ENCODE measurements at places on chromosomes 13 and 19.

GRCh38 chr19:51320280-51320657, 8.8 kb downstream of the IGLON5 start:
- DNase-seq, result no peak

GRCh38 chr13:60016229-60016628, 147.5 kb downstream of the DIAPH3 start:
- no peak for DNase-seq

- no peak for DNase-seq
Observed at GRCh38 chr13:22828081-22828480, 352.7 kb upstream of the SGCG start.

- no peak for DNase-seq
Observed at GRCh38 chr19:53549340-53549739, 11.4 kb downstream of the ZNF331 start.

- no peak for DNase-seq
Observed at GRCh38 chr19:30333291-30334065, 38.7 kb upstream of the ZNF536 start.

- peak; percentile 93 for DNase-seq
Observed at GRCh38 chr13:78881751-78882150, 222.8 kb upstream of the OBI1 start.

DNA sequence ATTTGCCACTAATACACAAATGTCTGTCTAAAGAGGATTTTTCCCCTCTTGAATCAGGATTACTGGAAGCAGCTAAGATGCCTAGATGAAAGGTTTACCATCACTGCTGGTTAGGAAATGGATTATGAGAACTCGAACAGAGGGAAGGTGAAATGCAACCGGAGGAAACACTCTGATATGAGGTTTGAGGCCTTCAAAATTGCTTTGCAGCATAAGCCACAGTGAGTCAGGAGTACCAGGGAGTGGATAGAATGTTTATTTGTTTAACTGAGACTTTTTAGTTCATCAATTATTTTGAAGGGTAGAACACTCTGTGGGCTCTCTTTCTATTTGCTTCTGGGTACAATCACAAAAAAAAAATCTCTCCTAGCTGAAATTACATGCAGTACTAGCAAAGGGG, 18.1 kb downstream of the CDADC1 start:
- DNase-seq, result no peak

DNA sequence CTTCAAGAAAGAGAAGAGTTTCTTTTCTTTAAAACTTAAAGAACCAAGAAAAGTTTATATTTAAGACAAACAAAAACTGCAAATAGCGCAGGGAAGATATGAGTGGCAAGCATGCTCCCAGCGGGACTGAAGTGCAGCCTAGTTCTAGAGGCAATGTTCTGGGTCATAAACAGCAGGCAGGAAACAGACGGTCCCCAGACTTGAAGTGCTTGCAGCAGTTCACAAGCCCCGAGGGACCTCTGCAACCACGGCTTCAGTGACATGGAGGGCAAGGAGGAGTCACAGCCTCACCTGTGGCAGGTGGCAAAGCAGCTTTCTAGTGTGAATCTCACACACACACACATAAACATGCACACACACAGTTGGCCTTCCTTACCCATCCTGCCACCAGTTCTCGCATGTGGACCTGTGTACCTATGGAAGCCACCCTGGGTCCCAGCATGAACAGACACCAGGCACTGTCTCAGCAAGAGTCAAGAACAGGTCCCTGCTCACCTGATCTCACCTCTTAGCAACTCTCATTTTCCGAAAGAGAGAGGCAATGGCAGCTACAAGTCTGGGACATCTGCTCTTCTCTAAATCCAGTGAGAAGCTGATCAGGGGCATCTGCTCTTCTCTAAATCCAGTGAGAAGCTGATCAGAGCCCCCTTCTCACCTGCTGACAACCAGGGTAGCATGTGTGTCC, 162.0 kb downstream of the EFNB2 start:
- no peak for DNase-seq

GRCh38 chr13:44058624-44059215, 179.0 kb downstream of the LACC1 start:
- DNase-seq, result no peak

DNA sequence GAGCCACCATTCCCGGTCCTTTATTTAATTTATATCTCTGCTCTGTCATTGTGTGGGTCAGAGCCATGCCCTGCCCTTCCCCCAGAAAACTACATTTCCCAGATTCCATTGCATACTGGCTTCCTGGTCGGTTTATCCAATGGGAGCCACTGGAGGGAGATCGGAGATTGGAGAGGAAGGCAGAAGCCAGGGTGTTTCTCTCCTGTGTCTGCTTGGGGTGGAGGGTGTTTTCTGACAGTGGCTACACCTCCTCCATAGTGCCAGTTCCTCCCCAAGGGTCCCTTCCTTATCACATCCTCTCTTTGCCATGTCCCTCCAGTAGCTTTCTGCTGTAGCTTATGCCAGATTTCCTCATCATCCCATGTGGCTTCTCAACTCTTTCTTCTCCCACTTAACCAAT, 19.0 kb downstream of the OLFM2 start:
- DNase-seq, result no peak

- DNase-seq, result no peak
Observed at GRCh38 chr13:27549406-27549981, 70.8 kb downstream of the LNX2 start.

DNA sequence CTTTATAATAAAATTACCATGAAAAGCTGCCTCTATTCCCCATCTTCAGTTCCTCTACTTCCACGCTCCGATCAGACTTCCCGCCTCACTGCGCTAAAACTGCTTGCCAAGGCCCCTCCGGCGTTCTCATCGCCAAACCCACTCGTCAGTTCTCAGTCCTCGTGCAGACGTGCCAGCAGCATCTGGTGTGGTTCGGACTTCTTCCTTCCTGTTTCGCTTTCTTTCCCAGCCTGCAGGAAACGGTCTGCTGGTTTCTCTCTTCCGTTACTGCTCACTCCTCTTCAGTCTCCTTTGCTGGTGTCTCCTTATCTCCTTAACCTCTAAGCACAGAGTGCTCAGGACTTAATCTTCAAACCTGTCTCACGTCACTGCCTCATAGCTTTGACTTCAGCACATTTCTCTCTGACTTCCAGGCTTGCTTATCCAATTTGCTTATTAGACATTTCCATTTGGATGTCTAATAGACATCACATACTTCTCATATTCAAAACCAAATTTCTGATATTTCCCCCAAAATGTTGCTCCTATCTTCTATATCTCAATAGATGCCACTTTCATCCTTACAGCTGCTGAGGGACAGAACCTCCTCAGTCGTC, 40.3 kb downstream of the RCBTB2 start:
- DNase-seq, result no peak

- DNase-seq, result no peak
Observed at GRCh38 chr13:30157616-30157993, 149.7 kb downstream of the KATNAL1 start.

- no peak for DNase-seq
Observed at GRCh38 chr19:56069642-56070041, 51.5 kb downstream of the ZNF787 start.

DNA sequence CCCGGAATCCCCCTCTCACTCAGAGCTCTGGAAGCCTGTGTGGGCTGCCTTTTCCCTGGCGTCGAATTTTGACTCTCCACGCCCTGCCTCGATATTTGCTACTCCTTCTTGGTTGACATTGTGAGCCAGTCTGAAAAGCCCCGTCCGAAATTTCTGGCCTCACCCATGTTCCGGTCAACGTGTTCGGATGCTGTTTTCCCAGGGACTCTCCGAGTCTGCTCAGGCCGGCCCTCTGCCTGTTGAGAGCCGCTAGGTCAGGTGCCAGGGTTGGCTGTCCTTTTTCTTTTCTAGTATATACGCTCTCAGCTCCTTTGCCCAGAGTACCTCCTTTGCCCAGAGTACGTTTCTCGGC, 6.8 kb upstream of the DGKH start:
- no peak for DNase-seq

- no peak for DNase-seq
Observed at GRCh38 chr13:51425410-51426042, 27.3 kb downstream of the INTS6 start.

DNA sequence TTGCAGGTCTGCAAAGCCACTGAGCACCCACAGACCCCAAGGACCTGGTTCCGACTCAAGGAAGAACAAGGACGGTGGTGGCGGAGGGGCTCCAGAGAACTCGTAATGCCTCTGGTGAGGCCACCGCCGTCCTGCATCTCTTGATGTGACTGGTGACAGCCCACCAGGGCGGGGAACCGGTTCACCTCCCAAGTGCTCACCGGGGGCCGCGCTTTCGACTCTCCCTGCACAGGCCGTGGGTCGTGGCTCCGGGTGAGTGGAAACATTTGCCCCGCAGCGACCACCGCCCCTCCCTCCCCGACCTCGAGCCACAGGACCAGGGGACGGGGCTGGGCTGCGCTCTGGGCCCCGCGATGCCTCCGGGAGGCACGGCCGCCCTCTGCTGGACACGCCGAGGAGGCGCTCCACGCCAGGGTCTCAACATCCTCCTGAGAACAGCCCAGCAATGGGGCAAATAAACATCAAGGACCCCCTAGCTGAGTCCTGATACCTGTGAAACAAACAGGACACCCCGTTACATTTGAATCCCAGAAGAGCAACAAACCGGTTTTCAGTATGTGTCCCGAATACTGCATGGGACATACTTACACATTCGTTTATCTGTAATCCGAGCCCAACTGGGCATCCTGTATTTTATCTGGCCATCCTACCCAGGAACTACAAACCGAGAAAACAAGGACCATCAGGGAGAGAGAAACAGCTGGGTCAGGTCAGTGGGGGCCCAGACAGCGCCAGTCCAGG, 3.9 kb upstream of the PLPP2 start:
- no peak for DNase-seq

- no peak for DNase-seq
Observed at GRCh38 chr19:10332158-10332964, 968 bp downstream of the RAVER1 start.

DNA sequence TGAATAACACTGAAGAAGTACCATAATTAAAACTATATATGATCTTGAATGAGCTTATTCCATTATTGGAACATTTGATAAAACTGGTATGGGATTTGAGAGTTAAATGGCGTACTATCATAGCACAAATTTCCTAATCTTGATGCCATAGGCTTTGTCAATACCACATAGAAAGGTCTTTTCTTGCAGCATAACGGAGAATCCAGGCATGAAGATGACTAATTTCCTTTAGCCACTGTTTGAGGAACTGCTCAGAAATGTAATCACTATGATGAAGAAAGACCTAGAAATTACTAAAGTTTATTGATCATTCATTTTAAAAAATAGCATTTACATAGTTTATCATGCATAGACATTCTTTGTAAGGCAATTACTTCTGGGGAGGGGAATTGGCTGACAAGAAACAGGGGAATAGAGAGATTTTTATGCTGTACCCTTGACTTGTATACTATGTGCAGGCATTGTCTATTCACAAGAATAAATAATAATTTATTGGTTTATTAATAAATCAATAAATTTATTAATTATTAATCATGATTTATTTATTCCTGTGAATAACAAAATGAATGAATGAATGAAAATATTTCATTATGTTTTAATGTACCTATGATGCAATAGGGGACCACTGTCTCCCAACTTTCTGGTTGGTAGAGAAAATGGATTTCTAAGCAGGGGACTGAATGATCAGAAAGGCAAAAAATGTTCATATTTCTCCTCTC, 2676.6 kb downstream of the PCDH9 start:
- DNase-seq, result no peak

- no peak for DNase-seq
Observed at GRCh38 chr19:3137119-3137518, 1.3 kb downstream of the GNA15 start.

- no peak for DNase-seq
Observed at GRCh38 chr19:32254509-32254890, 90.9 kb upstream of the ZNF507 start.

GRCh38 chr19:51136851-51137551, 5.1 kb upstream of the SIGLEC7 start:
- DNase-seq, result no peak

- DNase-seq, result no peak
Observed at GRCh38 chr13:95164830-95165229, 136.4 kb downstream of the ABCC4 start.

DNA sequence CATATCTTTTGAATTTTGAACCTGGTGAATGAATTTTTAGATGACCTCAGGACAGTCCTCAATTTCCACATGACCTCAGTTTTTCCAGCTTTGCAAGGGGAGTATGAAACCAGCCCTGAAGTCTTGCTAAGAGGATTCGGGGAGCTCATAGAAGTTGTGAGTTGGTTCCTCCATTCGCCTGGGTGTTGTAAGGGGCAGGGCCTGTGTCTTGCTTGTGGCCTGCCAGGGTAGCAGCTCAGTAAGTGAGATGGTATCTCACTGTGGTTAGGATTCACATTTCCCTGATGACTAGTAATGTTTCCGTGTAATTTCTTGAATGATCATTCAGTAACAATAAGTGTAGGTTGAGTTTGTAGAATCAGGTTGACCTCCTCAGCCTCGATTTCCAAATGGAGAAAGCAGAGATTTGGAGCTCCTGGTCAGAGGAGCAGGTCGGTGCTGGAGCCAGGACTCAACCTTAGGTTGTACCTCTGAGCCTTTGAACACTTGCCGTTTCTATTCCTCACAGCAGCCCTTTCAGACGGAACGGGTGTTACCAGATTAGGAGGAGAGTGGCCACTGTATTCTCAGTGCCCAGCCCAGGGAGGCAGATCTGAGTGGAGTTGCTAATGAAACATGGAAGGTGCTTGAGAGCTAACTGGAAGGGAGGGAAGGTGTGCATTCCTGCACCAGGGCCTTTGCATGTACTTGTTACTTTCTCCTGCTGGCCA, 14.6 kb downstream of the NACC1 start:
- no peak for DNase-seq

DNA sequence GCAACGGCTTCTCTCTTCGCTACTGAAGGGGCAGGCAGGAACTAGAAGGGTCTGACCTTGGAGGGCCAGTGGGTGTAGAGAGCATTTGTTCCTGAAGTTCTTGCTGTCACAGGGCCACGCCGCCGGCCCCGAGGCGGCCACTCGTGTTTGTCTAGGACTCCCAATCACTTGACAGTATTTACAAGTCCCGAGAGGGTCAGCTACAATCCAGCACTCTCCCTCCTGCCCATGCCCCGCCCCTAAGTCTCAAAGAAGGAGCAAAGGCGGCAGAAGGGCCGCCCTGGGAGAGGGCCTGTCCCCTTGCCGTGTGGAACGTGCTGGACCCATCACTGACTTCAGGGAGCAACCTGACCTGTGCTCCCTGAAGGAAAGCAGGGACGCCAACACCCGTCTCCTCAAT, 118.5 kb downstream of the STK24 start:
- no peak for DNase-seq

- DNase-seq, result no peak
Observed at GRCh38 chr19:2089727-2090053, 6.4 kb downstream of the MOB3A start.

DNA sequence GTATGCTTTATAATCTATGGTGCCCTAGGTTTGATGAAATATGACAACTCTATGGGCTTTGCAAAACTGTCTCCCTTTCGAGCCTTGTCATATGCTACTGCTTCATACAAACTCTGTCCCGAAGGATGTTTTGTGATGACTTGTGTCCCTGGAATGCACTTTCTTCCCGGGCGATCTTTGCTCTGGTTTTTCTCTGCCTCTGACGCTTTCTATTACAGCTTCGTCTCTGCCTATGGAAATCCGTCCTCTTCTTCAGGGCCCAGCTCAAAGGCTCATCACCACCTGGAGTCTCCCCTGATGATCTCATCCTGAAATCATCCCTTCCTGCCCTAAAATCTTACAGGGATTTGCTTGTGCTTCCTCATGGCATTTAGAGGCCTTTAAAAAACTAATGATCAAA, 191.5 kb upstream of the KL start:
- no peak for DNase-seq

GRCh38 chr19:48708471-48708870, 11.1 kb downstream of the MAMSTR start:
- DNase-seq, result no peak

- no peak for DNase-seq
Observed at GRCh38 chr13:19818223-19818842, 35.6 kb upstream of the PSPC1 start.
